IMR-90 (cell line): ENCODE measurements at places on chromosomes 1 and 21. TPM values are rescaled to one million over a fixed set of nuclear protein-coding genes. Genes with fewer than 3 reads are reported as not detected.

Gene CELA3A
- not detected in 2 replicates for total RNA-seq

Gene SYPL2
- under 0.01 TPM in 2 replicates for total RNA-seq

Gene ADAMTS5
- 0.54 and 1.1 TPM in 2 replicates for total RNA-seq

Gene DMRTA2
- total RNA-seq: not detected in 2 replicates

Gene CELF3
- not detected in 2 replicates for total RNA-seq

Gene PRSS38
- total RNA-seq: not detected in 2 replicates

Gene EBNA1BP2
- total RNA-seq: 135 and 173 TPM in 2 replicates

Gene GABPA
- 17.0 and 26.4 TPM in 2 replicates for total RNA-seq

Gene UTS2
- not detected in 2 replicates for total RNA-seq

Gene THEM5
- total RNA-seq: not detected in 2 replicates

Gene MYCBP
- 9.9 and 15.6 TPM in 2 replicates for total RNA-seq

Gene CELA3B
- total RNA-seq: not detected in 2 replicates

Gene LMX1A
- total RNA-seq: not detected in 2 replicates

Gene CCDC27
- not detected in 2 replicates for total RNA-seq

Gene ERVH48-1
- total RNA-seq: under 0.01 TPM in 1 of 2 replicates, not detected in the other

Gene TRIM67
- total RNA-seq: not detected in 2 replicates

Gene PTPRC
- total RNA-seq: not detected in 2 replicates

Gene ZBTB7B
- 7.2 and 7.7 TPM in 2 replicates for total RNA-seq

Gene GNPAT
- 36.0 and 43.9 TPM in 2 replicates for total RNA-seq

Gene DPYD
- total RNA-seq: 47.3 and 58.3 TPM in 2 replicates

Gene PLK3
- 15.3 and 15.8 TPM in 2 replicates for total RNA-seq

Gene PRAMEF18
- not detected in 2 replicates for total RNA-seq

Gene RIMKLA
- not detected in 2 replicates for total RNA-seq

Gene CRNN
- total RNA-seq: not detected in 2 replicates

Gene CHIT1
- total RNA-seq: not detected in 2 replicates

Gene LRRC7
- under 0.01 TPM in 2 replicates for total RNA-seq

Gene ERRFI1
- 101 and 106 TPM in 2 replicates for total RNA-seq

Gene FAM76A
- 8.6 and 10.0 TPM in 2 replicates for total RNA-seq

Gene ZNF683
- total RNA-seq: not detected in 2 replicates
